HuH-7.5 (cell line): ENCODE measurements at places on chromosomes 11 and 22.

GRCh38 chr11:31656051-31656450 lies 146.5 kb downstream of the ELP4 start:
- DNase-seq, result no peak

GRCh38 chr11:75475767-75476650 lies 43.0 kb upstream of the KLHL35 start:
- DNase-seq, result no peak

- no peak for DNase-seq
Observed at GRCh38 chr11:130451231-130452019, 3.0 kb downstream of the ADAMTS15 start.

- DNase-seq, result no peak
Observed at GRCh38 chr11:30893318-30893717, 307.2 kb upstream of the MPPED2 start.

DNA sequence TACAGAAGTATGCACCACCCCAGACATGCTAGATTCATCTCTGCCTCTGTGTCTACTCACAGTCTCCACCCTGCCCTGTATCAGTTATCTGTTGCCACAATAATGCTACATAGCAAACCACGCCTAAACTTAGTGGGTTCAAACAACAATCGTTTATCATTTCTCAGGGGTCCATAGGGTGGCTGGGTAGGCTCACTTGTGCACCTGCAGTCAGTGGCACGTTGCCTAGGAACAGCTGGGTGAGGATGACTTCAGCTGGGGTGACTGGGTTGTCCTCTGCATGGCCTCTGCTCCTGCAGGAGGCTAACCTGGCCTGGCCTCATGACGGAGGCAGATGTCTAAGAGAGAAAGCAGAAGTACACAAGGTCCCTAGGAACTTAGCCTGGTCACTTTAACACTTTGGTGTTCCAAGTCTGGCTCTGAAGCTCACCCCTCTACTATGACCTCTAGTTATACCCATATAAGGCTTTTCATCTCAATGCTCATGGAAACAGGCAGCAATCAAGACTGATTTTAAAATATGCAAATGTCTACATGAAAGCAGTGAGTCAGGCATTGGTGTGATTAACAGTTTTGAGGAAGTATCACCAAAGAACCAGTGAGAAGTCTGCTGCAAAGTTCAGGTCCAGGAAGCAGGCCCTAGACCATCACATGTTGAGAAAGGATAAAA lies 10.7 kb downstream of the OLFML1 start:
- no peak for DNase-seq

- DNase-seq, result no peak
Observed at GRCh38 chr11:113693030-113693429, 13.1 kb downstream of the TMPRSS5 start.

- DNase-seq, result no peak
Observed at GRCh38 chr22:49012712-49013395, 814.8 kb downstream of the BRD1 start.

- DNase-seq, result no peak
Observed at GRCh38 chr11:67483831-67484665, 1.2 kb downstream of the AIP start.

DNA sequence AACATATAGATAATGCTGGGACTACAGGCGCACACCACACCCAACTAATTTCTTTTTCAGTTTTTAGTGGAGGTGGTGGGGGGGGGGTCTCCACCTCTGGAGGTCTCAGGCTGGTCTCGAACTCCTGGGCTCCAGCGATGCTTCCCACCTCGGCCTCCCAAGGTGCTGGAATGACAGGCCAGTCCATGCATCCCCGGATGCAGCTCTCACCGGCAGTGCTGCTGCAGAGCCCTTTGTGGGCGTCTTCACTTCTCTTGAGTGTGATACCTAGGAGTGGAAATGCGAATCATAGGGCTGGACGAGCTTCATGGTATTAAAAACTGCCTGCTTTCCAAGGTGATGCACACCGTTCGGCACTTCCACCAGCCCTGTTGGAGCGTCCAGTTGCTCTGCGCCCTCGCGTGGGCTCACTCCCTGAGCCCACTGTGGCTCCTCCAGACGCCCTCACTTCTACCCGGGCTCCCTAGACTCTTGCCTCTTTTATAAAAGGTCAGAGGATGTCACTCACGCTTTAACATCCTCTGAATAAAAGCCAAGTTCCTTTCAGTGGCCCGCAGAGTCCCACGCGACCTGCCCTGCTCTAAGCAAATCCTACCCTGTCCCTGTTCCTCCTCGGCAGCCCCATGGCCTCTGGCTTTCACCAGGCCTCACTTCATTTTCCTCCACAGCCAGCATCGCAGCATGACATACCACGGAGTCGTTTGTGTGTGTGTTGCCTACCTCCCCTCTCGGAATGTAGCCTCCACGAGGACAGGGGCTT lies 837 bp upstream of the BID start:
- DNase-seq, result no peak

DNA sequence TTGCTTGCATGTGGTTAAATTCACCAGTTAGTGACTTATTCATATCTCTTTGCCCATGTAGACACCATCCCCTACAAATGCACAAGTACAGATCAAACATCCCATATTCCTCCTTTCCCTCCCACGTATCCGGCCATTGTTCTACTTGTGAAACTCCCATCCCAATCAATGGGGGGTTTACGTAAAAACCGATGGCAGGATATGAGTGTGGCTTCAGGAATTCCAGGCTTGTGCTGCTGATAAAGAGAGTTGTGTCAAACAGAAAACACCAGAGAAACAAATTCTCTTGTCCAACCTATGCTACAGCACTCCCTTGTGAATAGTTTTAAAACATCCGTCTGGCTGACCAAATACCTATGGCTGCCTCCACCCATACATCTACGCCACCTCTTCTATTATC lies 15.5 kb downstream of the FLI1 start:
- DNase-seq, result no peak

DNA sequence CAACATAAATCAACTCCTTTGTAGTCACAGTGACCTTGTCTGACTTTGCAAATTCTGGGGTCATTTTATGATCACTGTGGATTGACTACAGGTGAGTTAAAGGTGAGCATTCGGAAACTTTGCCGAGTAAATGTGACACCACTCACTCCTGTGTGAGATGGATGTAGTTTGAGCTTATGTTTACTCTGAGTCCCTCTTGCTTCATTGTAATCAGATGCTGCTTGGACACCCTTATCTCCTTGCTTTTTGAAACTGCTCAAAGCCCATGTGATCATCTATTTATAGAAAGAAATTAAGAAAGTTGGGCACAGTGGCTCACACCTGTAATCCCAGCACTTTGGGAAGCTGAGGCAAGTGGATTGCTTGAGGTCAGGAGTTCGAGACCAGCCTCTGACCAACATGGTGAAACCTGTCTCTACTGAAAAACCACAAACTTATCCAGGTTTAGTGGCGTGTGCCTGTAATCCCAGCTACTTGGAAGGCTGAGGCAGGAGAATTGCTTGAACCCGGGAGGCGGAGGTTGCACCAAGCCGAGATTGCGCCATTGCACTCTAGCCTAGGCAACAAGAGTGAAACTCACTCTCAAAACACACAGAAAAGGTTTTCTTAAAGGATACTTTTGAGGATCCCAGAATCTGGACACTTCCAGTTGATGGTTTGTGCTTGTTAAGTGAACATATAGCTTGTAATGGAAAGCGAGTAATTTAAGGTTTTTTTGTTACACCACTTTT lies 7.2 kb downstream of the FAM118A start:
- peak; percentile 49 for DNase-seq

DNA sequence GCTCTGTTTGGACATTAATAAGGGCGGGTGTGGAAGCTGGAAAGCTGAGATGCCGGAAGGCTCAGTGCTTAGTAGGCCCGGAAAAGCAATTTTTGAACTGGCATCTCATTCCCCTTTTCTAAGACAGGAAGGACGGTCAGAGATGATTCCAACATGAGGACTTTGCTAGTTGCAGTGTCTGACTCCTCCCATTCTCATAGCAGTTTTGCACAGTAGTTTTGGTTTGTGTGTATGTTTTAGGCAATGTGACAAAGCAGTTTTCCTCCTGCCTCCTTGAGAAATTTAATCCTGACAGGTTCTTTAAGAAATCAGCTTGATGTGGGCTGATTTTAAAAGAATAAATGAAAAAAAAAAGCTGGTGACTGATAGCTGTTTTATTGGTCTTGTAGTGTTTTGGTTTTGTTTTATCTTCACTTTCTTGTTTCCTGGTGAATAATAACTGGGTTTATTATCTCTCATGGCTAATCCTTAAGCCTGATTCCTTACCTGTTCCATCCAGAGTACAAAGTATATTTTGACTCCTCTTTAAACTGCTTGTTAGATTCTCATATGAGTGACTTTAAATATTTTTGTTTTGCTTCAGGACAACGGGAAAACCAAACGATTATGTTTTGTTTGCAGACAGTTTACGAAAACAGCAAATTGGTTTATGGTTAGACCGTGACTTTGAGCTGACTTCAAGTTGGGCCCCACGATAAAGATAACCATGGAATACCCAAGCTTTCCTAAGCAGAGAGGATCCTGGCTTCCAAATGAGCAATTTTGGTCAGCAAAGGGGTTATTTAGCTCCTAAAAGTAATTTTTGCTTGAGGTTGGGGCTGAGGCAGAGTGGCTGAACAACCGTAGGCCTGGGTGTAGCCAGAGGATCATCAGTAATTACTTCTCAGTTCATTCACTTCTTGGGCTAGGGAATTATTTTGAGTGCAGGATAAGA lies 3.4 kb downstream of the PTPRJ start:
- DNase-seq, result no peak

GRCh38 chr22:34904486-34904885 lies 161.5 kb upstream of the ISX start:
- no peak for DNase-seq
